GM23338 (cell line): ENCODE measurements at places on chromosomes 6 and 20. TPM values are rescaled to one million over a fixed set of nuclear protein-coding genes. Genes with fewer than 3 reads are reported as not detected.

- DNase-seq, result no peak
These were observed 92.5 kb upstream of the SUPT3H start for GRCh38 chr6:45470131-45470738.

DNA sequence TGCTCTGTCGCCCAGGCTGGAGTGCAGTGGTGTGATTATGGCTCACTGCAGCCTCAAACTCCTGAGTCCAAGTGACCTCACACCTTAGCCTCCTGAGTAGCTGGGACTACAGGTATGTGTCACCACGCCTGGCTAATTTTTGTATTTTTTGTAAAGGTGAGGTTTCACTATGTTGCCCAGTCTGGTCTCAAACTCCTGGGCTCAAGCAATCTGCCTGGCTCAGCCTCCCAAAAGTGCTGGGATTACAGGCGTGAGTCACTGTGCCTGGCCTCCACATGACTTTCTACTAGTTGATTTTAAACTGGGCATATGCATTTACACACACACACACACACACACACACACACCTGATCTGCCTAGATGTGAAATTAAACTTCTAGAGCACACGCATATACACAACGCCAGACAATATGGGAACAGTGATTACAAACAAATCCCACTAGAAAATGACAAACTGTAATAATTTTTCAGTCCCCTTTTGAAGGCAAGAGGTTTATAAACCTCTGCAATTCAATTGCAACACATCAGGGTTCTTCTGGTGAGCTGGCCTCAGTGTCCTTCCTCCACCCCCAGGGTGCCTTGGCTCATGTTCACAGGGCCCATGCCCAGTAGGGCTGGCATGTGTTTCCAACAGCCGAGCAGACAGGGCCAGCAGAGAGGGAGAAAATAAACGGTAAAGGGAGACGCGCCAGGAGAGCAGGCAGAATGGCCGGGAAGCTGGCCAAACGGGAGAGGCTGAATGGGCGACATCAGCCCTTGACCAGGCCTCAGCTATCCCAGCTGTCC lies 31.2 kb downstream of the PARD6B start:
- DNase-seq, result no peak

DNA sequence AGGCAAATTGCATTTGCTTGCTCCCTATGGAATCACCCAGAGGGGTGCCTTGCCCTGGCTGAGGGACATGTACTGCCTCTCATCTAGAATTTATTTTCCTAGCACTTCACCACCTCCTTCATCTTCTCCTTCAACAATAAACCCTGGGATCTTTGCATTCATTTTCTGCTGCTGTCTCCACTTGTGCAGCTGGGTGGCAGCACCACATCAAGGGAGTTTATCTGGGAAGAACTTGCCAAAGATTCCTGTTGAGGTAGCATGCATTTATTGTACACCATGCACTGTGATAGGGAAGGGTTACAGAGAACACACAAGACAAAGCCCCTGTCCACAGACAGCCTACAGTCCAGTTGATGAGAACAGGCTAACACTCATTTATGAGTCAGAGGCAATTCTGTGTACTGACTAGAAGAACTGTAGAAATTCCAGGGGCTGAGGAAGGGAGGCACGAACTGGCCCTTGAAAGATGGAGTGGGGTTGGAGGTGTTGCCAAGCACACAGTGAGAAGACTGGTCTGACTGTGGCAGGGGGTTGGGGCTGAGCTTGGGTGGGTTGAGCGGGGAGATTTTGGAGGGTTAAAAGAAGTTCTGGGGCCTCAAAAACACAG lies 17.5 kb downstream of the C20orf173 start:
- DNase-seq, result peak; percentile 45

DNA sequence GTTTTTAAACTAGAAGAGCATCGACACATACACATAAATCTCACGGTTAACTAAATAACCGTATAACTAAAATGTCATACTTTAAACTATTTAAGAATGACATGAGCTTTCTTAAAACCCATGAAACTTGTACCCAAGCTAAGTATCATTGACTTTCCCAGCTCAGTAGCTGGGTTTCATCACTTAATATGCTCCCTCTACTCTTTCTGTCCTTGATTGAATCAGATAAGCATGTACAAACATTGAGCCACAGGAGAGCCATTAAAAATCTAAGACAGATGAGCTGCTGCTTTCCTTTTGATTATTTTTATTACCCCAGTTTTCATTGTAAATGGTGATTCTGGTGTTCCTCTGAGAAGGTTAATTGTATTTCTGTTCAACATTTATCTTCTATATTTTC lies 115.8 kb downstream of the FOXO3 start:
- no peak for DNase-seq

Gene SLC26A8
- total RNA-seq, result 1.9 and 2.9 TPM in 2 replicates

DNA sequence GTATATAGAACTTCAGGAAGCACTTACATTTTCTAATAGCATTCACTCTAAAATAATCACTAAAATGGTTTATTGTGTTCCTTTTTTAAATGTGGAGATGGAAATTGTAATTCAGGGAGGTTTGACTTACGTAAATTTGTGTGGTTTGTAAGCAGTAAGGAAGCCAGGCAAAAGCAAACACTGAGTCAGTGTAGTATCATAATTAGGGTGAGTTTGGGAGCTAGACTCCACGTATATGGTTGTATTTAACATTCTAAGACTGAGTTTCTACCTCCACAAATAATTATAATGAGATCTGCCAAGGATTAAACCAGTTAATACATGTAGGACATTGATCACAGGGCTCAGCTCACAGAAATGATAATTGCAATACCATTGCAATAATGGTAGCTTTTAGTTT lies 425.5 kb downstream of the CBLN4 start:
- DNase-seq, result no peak

- peak; percentile 59 for DNase-seq
These were observed 105.0 kb upstream of the MAP3K7 start for GRCh38 chr6:90691823-90692222.

- no peak for DNase-seq
These were observed 7.3 kb upstream of the PRPH2 start for GRCh38 chr6:42729731-42730130.

GRCh38 chr6:154993026-154993425 lies 2.1 kb upstream of the TIAM2 start:
- no peak for DNase-seq
